ENCODE measurements at places on chromosomes 11 and 22. TPM values are rescaled to one million over a fixed set of nuclear protein-coding genes. Genes with fewer than 3 reads are reported as not detected.

Gene GGT5
- 32.8 TPM for total RNA-seq

DNA sequence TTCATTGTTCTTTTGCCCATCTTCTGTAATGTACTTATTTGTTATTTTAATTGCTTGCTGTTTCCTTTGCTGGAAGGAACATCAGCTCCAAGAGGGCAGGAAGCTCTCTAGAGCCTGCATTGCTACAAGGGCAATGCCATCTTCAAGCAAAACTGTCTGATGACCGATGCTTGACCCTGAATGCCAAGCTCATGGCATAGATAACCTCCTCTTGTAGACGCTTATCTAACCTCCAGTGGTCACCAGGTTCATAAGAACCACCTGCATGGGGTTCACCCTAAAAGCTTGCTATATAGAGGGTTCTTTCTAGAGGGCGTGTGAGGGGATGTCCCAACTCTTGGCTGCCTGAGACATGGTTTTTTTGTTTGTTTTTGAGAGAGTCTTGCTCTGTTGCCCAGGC lies 16.5 kb downstream of the FADS3 start:
- no peak for ATAC-seq

DNA sequence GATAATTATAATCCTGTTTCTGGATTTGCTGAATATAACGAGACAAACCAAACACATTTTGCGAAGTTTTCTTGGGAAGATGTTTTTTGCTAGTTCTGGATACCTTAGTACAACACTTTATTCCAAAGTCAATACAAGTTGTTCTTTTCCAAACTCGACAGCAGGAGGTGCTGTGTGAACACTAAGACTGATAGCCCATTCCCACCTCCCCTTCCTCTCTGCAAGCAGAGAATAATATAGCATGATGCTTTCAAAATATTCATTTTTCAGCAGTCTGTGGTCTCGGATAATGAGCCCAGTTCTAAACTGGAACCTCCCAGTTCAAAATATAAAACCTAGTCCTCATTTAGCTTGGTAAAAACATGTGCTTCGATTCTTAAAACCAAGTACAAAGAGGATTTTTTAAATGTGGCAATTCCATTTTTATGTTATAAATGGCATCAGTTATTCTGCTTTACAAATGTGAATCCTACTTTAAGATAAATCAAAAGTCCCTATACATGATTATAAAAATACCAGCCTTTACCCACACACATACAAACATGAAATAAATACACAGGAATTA lies 129.1 kb downstream of the DCDC1 start:
- no peak for ATAC-seq

DNA sequence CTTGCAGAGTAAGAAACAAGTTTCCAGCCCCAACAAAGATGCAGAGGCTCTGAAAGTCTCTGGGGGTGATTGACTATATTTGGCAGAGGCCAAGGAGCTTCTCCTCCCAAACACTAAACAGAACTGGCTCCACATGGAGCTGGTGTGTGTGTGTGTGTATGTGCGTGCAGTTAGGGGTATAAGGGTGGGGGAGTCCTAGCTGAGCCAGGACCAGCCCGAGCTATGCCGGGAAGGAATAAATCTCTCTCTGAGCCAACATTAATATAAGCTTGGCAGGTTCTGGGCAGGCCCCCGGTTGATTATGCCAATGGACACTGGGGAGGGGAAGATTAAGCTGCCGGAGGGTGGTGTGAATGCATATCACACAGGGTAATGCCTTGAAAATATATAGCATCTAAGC lies 324.2 kb downstream of the MIAT start:
- ATAC-seq, result peak; percentile 70

GRCh38 chr11:35087648-35088047 lies 51.3 kb upstream of the CD44 start:
- peak; percentile 32 for ATAC-seq

- ATAC-seq, result no peak
Measured at GRCh38 chr22:37459206-37459605, 27.0 kb downstream of the MFNG start.

- ATAC-seq, result no peak
Measured at GRCh38 chr11:61892085-61892370, 683 bp upstream of the FADS3 start.

Data from gastroesophageal sphincter (tissue), 4 donors.